HS-5 (cell line): ENCODE measurements at places on chromosomes 13 and 19.

DNA sequence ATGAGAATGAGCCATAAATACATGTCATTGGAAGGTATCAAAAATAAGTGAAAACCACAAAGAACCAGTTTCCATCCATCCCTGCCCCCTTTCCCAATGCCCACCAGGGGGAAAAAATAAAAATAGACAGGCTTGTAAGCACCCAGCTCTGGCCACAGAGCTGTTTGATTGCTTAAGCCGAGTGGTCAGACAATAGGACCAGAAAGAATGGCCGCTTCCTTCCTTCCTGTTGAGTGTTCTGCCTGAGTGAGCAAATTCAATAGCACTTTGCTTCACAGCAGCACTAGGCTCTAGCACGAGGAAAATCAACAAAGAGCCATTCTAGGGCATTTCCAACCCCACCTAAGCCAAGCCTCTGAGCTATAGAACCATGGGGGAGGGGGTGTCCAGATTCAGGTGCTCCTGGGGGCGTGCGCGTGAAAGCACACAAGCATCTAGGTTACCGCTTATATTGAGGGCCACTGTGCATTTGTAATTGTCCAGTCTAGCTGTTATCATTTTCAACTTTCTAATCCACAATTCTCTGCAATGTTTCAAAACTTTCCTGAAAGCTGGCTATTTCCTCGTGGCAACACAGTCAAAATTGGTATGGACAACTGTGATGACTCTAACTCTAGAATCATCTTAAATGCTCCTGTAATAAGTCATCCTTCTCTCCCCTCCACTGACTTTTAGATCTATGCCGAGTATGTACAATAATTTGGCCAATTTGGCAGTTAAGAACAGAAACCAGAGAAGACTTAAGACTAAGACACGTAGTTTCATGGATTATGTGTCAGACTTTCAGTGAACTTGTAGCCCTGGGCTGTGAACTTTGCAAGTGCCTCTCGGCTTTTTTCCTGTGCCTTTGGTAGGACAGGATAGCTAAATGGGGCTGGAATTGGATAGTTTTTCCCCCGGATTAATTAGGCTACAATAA is 64.3 kb downstream of the SPRY2 start:
- DNase-seq, result no peak

DNA sequence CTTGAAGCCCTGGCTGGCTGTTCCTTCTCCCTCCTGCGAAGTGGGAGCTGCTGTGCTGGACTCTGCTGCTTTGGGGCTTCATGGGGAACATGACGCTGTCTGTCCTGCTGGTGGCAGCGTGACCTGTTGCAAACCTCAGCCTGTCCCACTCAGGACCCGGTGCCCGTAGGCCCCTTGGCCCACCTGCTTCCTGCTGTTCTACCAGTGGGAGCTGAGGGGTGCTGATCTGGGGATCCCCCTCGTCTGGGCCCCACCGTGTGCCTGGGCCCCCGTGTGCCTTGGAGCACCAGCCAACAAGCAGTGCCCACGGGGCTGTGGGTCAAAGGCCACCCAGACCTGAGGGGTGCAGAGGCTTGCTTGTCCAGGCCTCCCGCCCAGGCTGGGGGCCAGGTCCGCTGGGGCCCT is 5.3 kb downstream of the SPPL2B start:
- DNase-seq, result no peak

GRCh38 chr19:47027586-47028088 is 8.0 kb downstream of the NPAS1 start:
- no peak for DNase-seq

DNA sequence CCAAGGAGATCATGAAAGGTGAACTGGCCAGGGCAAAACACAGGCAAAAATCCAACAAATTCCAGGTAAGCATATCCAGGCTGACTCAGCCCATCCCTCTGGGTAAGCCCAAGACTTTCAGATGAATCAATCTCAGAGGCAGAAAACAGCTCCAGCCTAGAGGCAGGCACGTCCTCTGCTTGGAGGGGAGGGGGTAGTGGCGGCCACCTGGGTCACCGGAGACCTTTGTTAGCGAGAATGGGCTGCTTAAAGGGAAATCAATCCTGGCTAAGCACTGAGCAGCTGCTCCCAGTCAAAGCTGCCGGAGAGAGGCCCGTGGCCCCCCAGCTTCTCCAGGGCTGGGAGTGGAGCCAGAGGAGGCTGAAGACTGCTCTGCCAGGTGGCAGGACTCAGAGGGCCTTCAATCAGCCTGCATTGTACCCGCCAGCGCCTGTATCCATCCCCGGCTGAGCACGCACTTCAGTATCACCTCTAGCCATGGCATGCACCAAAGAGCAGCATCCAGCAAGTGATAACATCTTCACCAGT is 48.2 kb downstream of the PIN1 start:
- DNase-seq, result no peak

DNA sequence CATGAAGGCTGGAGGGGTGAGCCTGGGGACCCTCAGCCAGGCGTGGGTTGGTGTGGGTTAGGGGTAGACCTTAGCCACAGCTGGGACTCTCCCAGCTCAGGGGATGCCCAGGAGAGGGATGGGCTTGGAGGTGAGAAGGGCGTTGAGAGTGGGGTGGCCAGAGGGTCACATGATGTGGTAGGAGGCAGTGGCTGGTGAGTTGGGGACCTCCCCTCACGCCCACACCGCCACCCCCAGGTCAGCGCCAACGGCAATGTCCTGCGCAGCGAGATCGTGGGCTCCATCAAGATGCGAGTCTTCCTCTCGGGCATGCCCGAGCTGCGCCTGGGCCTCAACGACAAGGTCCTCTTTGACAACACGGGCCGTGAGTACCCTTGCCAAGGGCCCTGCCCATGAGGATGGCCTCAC is 28.5 kb downstream of the AP1M1 start:
- DNase-seq, result no peak

- DNase-seq, result no peak
These were observed 57.7 kb upstream of the NBEA start for GRCh38 chr13:34884366-34884765.

DNA sequence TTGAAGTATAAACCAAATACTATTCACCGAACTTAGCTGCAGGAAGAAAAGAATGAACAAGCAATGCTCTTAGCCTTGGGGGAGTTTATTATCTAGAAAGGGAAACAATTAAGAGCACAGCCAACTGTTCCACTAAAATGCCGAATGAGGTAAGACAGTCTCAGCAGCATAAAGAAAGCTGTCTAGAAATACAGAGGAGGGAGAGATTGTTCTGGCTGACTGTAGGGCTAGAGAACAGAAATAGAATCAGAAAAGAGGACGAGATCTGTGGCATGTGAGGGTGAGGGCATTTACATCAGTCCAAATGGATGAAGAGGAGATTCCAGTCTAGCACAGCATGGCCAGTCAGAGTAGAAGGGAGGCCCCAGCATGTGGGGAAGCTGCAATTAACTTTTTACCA is 56.8 kb upstream of the TNFRSF19 start:
- no peak for DNase-seq

GRCh38 chr13:33208290-33209220 is 77.0 kb downstream of the STARD13 start:
- DNase-seq, result no peak

DNA sequence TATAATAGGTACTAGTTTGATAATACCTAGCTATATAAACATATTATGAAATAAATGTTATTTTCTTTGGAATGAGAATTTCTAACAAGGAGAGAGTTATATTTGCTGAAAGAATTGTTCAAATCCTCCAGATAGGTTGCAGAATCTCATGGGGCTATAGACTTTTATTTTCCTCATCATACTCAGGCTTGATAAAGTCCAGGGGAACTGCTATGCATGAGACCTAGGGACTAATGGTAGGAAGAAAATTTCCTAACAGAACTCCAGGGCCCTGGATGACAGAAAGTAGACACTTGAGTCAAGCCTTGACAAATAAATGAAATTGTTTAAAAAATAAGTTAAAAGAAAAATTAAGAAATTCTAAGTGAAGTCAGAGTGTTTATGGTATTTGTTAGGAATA is 138.5 kb upstream of the DACH1 start:
- DNase-seq, result no peak

DNA sequence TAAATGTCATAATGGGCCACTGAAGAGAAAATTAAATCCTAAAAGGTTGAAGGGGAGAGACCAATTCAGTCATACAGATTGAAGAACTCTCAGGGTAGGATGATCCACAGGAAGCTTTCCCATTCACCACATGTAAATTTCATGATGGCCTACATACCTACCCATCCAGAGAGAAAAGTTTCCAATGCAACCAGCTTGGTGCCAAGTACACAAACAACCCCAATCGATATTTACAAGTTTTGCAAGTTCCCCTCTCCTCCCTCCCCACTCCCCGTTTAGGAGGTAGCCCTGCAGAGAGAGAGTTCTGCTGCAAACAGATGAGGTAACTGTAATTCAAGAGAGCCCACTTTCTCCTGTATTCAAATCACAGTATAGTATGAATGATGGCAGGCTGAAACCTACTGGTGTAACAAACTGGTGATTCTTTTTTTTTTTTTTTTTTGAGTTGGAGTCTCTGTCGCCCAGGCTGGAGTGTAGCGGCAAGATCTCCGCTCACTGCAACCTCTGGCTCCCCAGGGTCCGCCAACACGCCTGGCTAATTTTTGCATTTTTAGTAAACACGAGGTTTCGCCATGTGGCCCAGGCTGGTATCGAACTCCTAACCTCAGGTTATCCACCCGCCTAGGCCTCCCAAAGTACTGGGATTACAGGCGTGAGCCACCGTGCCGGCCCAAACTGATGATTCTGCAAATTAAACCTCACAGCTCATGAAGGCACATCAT is 14.4 kb downstream of the FOXO1 start:
- no peak for DNase-seq
